ENCODE measurements at places on chromosomes 16 and 17.

DNA sequence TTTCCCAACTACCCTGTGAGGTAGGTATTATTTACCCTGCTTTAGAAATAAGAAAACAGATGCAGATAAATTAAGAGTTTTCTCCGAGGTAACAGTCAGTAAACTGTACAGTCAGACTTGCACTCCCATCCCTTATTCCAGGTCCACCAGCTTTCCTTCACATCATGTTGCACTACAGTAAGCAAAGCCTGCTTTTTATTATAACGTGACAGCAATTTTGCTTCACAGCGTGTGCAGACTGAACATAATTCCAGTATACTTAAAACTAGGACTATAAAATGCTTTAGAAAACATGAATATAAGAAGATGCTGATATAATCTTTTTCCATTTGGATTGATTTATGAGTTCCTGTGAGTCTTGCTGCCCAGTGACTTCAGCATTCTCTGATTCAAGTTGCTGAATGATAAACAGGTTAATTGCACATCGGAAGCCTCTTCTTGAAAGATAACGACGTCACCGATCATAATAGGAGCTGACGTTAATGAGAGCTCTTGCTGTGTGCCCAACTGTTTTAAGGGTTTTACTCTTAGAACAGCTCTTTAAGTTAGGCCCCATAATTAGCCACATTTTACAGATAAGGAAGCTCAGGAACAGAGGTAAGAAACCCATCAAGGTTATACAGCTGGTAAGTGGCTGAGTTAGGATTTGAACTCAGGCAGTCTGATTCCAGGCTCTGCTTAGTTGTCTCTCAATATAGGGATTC is 1.4 kb downstream of the LIG3 start:
- no peak for DNase-seq

GRCh38 chr16:9098377-9099090 is 7.1 kb downstream of the HAPSTR1 start:
- DNase-seq = no peak

GRCh38 chr17:77700165-77700881 is 258.2 kb upstream of the TNRC6C start:
- no peak for DNase-seq

DNA sequence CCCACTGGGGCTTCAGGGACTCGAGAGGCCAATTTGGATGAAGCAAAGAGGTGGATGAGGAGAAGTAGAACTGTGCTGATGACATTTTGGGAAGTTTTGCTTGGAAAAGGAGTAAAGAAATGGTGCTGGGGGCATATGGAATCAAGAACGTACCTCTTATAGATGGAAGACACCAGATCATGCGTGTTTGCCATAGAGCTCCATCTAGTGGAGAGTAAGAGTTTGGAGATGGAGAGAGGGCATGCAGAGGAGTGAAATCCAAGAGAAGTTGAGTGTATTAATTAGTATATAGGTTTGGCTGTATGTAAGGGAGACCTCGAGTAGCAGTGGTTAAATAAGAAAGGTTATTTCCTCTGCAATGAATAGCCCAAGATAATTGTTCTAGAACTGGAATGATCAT is 56.0 kb downstream of the SHISA6 start:
- DNase-seq = no peak

GRCh38 chr17:18231164-18231563 is 5.7 kb downstream of the LLGL1 start:
- no peak for DNase-seq

- DNase-seq = no peak
Observed at GRCh38 chr16:30151091-30151490, 28.1 kb upstream of the MAPK3 start.

DNA sequence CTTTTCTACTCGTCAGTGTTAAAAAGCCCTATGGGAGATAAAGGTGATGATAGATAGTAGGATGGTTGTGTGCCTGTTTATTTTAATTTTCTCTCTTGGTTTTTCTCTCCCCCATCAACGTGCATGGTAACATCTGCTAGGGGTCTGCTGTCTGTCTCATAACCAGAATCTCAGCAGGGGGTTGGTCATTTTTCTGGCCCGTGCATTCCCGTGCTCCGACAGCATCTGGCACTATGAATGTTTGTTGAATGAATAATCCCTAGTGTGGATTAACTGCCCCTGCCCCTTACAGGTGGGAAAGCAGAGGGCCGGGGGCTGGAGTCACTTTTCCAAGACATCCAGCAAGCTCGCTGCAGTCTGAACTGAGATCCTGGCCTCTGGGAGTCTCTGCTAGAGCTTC is 6.3 kb downstream of the CA5A start:
- no peak for DNase-seq

GRCh38 chr17:79542718-79543117 is 68.1 kb downstream of the RBFOX3 start:
- no peak for DNase-seq

- DNase-seq = peak; percentile 59
Observed at GRCh38 chr17:9576521-9577372, at the start of gene CFAP52. TSS of gene CFAP52 (plus strand) at chr17:9576642. CDS start at chr17:9576696, 54 bp downstream.

GRCh38 chr16:72961863-72962262 is 86.1 kb downstream of the ZFHX3 start:
- no peak for DNase-seq

DNA sequence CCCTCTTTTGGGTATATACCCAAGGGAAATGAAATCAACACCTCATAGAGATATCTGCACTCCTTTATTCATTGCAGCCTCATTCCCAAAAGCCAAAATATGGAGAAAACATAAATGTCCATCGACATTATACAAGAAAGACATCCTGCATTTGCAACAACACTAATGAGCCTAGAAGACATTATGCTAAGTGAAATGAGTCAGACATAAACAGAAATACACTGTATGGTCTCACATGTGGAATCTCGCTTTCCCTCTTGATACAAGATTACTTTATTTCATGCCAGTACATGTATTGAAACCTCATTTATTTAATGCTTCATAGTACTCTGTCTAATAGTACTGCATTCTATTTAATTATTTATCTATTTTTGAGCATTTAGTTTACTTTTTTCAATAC is 157.2 kb downstream of the ZNF18 start:
- no peak for DNase-seq

GRCh38 chr16:28504707-28505404 is 1.8 kb downstream of the IL27 start:
- DNase-seq = no peak

GRCh38 chr16:77918809-77919707 is 103.3 kb upstream of the CLEC3A start:
- DNase-seq = no peak

DNA sequence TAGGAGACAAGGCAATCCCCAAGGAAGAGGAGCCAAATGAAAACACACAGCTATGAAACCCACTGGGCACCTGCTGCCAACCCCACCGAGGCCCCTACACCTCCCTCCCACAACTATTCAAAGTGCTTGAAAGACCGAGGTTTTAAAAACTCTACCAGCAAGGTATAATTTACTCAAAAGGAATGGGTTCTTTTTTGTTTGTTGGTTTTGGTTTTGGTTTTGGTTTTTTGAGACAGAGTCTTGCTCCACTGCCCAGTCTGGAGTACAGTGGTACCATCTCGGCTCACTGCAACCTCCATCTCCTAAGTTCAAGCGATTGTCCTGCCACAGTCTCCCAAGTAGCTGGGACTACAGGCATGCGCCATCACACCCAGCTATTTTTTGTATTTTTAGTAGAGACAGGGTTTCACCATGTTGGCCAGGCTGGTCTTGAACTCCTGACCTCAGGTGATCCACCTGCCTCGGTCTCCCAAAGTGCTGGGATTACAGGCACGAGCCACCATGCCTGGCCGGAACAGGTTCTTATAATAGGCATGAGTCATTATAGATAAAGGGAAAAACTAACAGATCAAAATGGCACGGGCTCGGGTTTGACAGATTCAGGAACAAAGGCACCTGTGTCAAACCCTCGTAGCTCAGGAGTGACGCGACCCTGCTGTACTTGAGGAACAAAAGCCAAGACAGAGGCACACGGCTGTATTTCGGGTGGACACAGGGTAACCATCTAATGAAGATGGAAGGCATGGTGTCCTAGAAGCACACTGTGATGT is 40.7 kb downstream of the COTL1 start:
- DNase-seq = no peak

GRCh38 chr16:89322321-89323119 is 105.0 kb downstream of the ZNF778 start:
- no peak for DNase-seq

DNA sequence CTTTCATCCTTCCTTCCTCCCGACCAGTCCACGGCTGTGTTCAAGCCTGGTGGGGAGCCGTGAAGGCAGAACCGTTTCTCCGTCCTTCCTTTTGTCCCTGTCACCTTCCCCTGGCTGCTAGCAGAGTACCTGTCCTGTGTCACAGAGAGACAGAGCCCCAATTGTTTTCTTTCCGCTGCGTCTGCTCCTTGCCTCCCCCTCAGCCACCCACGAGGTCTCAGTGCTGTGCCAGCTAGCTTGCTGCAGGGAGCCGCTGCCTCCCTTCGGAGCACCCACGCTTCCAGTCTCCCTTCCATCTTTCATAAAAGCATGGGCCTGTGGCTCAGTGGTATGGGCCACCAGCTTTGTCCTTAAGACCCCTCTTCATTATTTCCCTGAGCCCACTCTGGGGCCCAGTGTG is 62.2 kb downstream of the MPRIP start:
- DNase-seq = no peak

DNA sequence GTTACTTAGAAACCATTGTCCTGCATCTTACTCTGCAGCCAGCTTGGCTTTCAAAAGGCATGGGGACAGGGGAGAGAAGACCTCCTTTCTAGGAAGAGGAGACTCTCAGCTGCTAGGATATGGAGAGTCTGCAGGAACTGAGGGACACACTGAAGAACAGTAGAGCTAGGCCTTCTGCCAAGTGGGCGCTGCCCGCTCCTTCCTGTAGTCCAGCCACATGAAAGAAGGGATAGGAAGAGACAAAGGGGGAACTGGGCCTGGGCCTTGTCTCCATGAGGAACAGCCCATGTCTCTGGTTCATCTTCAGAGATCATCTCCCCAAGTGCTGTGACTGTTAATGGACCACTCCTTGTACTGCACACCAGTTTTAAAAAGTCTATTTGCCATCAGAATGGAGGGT is 78.4 kb downstream of the SYCE1L start:
- DNase-seq = no peak

GRCh38 chr17:46061435-46061834 is 62.4 kb downstream of the STH start:
- DNase-seq = no peak

DNA sequence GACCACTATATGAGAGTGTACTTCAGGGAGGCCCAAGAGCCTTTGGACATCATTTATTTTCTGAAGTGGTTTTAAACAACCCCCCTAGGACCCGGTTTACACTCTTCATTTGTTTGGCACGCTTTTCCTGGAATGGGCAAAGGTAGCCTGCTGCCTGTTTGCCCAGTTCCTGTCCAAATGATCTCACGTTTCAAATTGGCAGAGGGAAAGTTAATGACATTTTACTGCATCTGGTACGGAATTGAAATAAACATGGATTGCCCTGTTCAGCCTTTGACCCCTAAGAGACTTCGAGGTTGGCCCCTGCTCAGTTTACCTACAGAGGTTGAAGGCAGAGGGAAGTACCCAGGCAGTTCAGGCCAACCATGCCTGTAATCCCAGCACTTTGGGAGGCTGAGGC is 5.8 kb upstream of the RPRML start:
- no peak for DNase-seq

- no peak for DNase-seq
Observed at GRCh38 chr16:2720064-2720457, at the start of gene PRSS27. TSS of gene PRSS27 (minus strand) at chr16:2720224. CDS start at chr16:2720160, 64 bp downstream.

DNA sequence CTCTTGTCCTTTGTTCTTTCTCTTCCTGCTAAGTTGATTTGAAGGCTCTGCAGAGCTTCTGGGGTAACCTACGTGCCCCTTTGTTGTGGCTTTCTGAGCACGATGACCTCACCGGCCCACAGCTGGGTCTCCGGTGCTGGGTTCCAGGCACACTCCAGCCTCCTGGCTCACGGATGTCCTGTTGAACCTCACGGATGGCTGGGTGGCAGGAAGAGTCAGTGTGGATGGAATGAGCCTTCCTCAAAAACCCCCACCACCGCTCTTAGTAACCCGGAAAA is 116.0 kb downstream of the SOCS1 start:
- no peak for DNase-seq

DNA sequence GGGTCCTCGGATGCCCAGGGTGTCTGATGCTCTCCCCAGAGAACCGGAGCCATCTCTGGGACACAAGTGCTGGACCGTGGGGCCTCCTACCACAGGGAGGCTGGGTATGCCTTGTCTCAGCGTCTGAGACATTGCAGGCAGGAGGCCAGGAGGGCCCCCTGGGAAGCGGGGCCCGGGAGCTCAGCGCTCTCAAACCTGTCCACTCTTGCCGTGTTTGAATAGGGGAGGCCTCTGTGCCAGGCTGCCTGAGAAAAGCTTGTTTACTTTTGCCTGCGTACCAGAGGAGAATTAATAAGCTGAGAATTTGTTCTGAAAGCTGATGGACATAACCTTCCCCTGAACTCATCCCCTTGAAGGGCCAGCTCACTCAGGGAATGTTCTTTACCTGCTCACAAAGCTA is 163.8 kb downstream of the NTN1 start:
- no peak for DNase-seq

DNA sequence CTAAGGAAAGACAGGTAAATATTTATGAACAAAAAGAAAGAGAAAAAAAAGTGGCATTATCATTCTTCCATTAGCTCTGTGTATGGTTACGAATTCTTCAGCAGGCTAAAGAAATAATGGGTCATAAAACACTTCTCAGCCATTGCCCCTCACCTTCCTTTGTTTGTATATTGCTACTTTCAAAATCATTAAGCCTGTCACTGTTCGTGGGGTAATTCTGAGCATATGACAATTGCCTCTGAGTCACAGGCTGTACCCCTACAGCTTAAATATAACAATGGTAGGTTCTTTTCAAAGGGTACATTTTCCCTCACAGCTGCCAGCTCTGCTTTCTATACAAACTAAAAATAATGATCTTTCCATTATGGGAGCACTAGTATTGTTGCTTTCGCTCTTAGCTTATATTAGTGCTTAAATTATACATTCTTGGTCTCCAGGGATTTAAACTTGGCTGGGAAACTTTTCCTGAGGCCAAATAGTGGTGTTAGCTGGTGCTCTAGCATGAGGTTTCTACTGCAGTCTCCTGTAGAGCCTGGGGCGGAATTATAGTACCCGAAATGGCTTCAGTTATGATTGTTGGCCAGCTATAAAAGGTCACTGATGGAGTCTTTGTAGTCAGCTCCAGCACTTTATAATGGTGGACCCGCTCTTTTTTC is 74.7 kb upstream of the CDH11 start:
- DNase-seq = no peak

- DNase-seq = no peak
Observed at GRCh38 chr17:64015447-64015846, 5.0 kb downstream of the ICAM2 start.

DNA sequence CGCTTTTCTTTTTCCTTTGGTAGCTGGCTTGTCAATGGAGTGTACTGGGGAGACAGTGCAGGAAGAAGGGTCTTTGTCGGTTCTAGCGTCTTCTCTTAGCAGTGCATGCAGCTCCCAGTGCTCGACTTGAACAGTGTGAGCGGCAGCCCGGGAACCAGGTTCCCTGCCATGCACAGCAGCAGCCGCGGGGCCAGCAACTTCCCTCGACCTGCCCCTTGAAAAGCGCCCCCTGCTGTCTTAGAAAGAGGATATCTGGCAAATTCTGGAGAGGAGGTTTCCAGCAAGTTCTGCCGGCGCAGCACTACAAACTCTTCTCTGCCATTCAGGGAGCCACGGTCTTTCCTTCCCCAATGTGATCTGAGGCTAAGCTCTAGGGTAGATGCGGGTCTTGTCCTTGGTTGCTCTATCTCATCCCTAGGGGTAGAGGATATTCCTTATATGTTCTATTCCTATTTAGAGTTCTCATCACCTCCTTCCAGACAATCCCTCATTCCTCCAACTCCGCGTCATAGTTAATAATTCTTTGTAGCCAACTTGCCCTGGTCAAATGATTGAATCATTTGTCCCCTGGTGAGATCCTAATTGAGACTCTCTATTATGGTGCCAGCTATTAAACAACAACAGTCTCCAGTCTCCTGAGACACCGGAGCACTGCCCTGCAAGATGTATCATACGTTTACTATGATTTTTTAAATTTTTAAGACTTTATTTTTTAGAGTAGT is 451.3 kb downstream of the PMP22 start:
- DNase-seq = no peak
